H1 (cell line): ENCODE measurements at places on chromosomes 1 and 21.

DNA sequence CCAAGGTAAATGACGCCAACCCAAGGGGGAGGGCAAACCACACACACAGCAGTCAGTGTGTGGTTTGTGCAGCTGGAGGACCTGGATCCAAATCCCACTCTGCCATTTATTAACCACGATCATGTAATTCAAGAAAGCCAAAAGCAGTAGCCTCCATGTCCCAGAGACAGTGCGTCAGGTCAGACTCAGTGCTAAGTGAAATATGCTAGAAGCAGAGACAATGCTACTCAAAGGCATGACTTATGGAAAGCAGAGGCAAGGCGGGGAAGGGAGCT, 13.6 kb downstream of the TTC39A start:
- no peak for DNase-seq

GRCh38 chr1:198387587-198387986, 152.9 kb downstream of the ATP6V1G3 start:
- no peak for DNase-seq

GRCh38 chr1:53110370-53111072, 31.9 kb downstream of the SLC1A7 start:
- DNase-seq: no peak

GRCh38 chr1:210159211-210159610, 73.4 kb upstream of the SERTAD4 start:
- no peak for DNase-seq

GRCh38 chr1:24102961-24103360, 9.0 kb downstream of the MYOM3 start:
- DNase-seq: no peak

GRCh38 chr1:61186753-61187152, 104.4 kb downstream of the NFIA start:
- DNase-seq: no peak

GRCh38 chr1:181486098-181486420, 2.7 kb downstream of the CACNA1E start:
- DNase-seq: no peak

DNA sequence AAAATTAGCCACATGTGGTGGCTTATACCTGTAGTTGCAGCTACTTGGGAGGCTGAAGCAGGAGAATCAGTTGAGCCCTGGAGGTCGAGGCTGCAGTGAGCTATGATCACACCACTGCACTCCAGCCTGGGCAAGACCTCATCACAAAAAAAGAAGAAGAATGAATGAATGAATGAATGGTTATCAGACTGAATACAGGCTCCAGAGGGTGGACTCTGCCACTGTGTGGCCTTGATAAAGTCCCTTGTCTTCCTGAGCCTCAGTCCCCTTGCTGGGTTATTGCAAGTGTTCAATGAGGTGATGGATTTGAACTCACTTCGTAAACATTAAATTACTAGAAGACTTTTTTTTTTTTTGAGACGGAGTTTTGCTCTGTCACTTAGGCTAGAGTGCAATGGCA, 24.7 kb downstream of the SHISAL2A start:
- no peak for DNase-seq

DNA sequence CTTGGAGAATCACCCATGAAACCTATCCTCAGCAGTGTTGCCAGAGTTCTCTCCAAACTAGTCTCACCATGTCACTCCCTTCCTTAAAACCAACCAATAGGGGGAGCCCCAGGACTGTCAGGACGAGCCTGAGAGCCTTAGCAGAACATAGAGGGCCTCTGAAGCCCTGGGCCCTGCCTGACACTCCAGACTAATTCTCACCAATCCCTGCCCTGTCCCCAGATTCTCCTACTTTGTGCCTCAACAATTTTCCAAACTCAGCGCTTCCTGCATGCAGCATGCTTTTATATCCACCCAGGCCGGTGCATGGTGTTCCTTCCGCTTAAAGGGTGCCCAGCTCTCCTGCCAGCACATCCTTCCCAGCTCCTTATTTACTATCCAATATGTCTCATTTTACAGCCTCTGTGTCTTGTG, 42.7 kb downstream of the HSD3B1 start:
- peak; percentile 75 for DNase-seq

GRCh38 chr1:201447903-201448871, 20.8 kb downstream of the PHLDA3 start:
- peak; percentile 84 for DNase-seq

- DNase-seq: no peak
Observed at GRCh38 chr21:22352088-22352487, 1353.9 kb downstream of the NCAM2 start.

DNA sequence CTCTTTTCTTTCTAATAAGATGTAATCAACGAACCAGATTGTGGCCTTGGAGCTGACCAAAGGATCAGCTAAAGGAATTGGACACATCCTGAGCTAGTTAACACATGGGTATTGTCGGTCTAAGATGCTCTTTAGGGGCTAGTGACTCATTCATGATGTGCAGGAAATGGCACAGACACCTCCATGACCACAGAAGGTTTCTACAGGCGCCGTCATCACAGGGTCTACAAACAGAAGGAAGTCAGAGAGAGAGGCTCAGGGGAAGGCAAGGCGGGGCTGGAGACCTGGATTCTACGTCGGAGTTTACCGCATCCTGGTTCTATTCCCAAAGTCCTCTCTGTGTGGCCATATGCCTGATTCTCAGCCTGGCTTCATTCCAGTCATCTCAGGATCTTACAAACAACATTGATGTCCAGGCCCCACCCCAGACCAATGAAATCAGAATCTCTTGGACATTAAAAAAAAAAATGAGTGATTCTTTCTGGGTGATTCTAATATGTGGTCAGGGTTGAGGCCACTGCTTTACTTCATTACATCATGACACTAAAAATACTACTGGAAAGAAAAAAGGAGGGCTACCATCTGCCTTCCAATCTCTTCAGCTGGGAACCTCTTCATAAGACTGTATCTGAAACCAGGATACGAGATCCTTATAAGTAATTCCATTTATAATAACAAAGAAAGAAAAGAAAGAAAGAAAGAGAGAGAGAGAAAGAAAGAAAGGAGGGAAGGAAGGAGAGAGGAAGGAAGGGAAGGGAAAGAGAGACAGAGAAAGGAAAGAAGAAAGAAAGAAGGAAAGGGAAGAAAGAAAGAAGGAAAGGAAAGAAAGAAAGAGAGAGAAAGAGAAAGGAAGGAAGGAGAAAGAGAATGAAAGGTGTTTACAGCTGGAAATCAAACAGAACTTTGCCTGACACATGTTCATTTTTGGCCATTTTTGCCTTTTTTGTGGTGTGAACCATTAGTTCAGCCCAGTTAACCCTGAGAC, 11.6 kb upstream of the KCNJ15 start:
- DNase-seq: no peak

- DNase-seq: no peak
Observed at GRCh38 chr1:57124768-57125446, 159.1 kb upstream of the C8B start.

- DNase-seq: peak; percentile 49
Observed at GRCh38 chr1:110011527-110012041, 22.8 kb upstream of the STRIP1 start.

- DNase-seq: no peak
Observed at GRCh38 chr1:111734856-111735255, 4.3 kb downstream of the INKA2 start.

DNA sequence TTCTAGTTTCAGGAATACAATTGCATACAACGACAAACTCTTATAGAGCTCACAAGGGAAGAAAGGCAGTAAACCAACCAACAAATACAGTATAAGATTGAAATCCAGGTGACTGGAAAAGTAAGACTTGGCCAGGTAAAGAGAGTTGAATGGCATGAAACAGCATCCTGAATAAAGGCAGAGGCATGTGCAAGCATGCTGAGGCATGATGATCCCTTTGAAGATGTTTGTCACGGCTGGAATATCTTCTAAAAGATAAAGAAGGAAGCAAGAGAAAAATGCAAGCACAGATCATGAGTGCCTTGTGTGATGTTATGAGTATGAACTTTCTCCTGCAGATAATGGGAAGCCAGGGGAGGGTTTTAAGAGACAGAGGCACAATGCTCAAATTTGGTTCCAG, 83.3 kb upstream of the SPATA6 start:
- DNase-seq: no peak

GRCh38 chr1:98104289-98104688, 183.5 kb upstream of the DPYD start:
- DNase-seq: no peak

DNA sequence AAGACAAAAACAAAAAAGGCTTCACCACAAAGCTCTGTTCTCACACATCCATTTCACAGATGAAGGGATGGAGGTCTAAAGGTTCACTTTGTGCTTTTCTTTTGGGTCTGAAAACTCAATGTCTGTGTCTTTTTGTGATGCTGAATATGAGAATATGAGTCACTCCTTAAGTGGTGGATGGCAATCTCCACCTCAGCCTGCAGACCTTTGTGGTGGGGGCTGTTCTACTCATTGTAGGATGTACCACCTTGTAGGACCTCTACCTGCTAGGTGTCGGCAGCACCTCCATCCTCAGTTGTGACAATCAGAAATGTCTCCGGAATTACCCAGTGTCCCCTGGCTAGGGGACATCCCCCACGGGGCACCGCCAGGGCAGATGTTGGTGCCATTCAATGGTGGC, 42.8 kb downstream of the UBASH3A start:
- DNase-seq: no peak

GRCh38 chr1:232473324-232473723, 156.6 kb downstream of the SIPA1L2 start:
- no peak for DNase-seq

DNA sequence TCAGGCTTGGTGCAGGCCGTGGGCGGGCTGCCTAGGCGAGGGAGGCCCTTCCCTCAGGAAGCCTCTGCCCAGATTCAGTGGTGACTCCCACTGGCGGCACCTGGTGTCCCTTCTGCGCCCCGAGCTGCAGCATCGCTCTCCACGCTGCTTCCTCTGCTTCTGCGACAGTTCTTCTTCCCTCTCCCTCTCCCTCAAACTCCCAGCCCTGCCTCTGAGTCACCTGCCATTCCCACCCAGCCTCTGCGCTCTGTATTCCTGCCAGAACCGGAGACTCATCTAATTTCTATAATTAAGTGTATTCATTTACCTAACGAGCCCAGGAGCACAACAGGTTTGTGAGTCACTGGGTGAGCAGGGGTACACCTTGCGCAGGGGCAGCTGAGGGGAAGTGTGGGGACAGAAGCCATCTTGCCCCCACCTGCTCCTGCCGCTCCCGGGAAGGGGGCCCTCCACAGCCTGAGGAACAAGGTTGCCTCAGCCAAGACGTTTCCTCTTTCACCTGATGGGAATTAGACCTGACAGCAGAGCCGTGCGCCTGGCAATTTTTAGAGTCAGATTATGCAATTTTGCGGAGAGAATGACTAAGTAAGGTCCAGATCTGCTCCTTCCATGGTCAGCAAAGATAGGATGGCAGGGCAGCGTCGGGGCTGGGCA, 19.4 kb downstream of the KCNC4 start:
- no peak for DNase-seq

- no peak for DNase-seq
Observed at GRCh38 chr1:207619871-207620542, 24.9 kb upstream of the CR1L start.
